ENCODE measurements at places on chromosomes 1 and 21.

- no peak for DNase-seq
These were observed 86.7 kb upstream of the PTBP2 start for GRCh38 chr1:96634883-96635282.

DNA sequence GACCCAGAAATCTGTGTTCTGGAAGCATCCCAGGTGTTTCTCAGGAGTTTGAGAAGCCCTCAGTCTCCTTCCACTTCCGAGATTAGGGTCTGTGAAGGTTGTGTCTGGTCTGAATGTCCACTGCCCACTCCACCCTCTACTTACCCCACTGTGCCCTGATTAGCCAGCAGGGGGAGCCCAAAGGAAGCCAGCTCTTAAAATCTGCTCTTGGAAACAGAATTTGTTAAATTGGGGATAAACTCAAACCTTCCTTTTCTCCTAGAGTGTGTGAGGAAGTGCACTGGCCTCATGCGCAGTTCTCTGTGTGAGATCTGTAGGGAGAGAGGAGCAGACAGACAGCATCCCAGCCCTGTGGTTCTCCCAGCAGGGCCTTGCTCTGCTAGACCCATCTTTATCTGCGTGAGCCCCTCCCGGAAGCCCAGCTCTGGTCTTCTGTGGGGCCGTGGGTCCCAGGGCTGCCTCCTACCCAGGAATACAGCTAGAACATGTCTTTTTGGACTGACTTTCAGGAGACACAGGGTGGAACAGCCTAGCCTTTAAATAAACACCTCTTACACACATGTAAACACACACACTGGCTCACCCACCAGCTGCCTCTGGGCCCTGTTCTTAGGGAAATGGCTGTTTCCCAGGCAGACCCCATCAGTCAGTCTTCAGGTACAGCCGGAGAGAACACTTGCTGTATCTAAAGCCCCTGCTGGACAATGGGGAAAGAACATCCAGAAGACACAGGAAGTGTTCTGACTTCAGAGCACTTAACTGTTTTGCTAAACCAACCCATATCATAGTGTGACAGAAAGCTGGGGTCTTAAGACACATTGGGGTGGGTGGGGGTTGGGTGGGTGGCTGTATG lies 52.2 kb downstream of the SMYD2 start:
- no peak for DNase-seq

GRCh38 chr1:89615676-89616598 lies 17.0 kb upstream of the LRRC8C start:
- no peak for DNase-seq

DNA sequence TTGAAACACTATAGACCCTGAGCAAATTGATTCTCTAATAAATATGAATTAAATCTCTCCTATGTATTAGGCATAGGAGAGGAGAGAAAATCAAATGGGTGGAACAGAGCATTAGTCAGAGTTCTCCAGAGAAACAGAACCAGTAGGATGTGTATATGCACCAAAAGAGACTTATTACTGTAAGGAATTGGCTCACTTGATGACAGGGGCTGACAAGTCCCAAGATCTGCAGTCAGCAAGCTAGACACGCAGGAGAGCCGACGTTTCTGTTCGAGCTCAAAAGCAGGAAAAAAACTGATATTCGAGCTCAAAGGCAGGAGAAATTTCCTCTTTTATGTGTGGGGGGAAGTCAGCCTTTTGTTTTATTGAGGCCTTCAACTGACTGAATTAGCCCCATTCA lies 259.2 kb upstream of the KAZN start:
- DNase-seq = no peak

GRCh38 chr21:21463456-21463855 lies 465.2 kb downstream of the NCAM2 start:
- DNase-seq = no peak

- DNase-seq = no peak
These were observed 165.5 kb upstream of the TMEM51 start for GRCh38 chr1:14987829-14988603.

DNA sequence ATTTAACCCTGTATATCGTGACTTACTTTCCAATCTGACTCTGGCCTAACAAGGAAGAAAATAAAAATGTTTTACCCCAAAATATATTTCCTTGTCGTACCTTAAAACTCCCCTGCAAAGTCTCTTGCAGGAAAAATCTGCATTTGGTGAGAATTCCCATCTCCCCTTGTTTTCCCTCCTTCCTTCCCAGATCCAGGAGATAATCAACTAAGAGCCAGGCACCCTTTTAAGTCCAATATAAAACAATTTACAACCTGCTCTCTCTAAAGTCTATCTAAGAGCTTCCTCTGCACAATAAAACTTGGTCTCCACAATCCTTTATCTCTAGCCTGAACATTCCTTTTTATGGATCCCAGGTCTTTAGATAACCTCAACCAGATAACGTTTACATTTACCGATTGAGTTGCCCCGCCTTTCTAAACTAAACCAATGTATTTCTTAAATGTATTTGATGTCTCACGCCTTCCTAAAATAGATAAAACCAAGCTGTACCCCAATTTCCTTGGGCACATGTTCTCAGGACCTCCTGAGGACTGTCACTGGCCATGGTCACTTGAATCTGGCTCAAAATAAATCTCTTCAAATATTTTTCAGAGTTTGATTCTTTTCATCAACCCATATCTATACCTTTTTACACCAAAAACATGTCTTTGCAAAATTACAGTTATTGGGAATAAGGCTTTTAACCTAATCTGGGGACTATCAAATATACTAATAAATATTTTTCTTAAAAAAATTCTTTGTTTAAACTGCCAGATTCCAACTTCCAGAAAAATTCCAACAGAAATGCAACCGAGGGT lies 993 bp downstream of the DDX59 start:
- no peak for DNase-seq

GRCh38 chr1:212291505-212292134 lies 6.4 kb downstream of the PPP2R5A start:
- DNase-seq = no peak

- DNase-seq = no peak
These were observed 85.0 kb upstream of the LYST start for GRCh38 chr1:235951661-235952060.

- DNase-seq = no peak
These were observed 4.7 kb downstream of the DNALI1 start for GRCh38 chr1:37561133-37562132.

GRCh38 chr1:82686774-82687173 lies 886.0 kb downstream of the ADGRL2 start:
- no peak for DNase-seq

DNA sequence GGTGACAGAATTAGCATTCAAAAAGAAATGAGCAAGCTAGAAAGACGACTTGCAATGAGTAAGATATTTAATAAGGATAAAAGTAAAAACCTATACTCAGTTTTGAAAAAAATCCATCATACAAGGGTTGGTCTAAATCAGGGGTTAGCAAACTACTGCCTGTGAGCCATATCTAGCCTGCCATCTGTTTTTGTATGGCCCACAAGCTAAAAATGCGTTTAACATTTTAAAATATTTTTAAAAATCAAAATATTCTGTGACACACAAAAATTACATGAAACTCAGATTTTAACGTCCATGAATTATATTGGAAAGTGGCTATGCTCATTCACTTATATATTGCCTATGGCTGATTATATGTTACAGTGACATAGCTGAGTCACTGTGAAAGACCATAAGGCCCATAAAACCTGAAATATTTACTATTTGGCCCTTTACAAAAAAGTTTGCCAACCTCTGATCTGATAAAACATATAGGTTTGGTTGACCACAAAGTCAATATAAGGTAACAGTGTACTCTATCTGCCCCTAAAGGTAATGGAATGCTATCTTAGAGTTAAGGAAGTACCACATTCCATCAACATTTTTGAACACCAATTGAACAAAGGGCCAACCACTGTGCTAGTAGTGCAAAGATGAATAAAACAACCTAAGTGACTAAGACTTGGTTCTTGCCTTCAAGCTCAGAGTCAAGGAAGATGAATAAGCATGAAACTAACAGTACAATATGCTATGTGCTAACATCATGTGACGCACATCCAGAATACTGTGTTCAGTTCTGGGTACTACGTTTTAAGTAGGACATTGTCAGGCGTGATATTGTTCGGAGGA lies 3.2 kb downstream of the IFT25 start:
- no peak for DNase-seq

DNA sequence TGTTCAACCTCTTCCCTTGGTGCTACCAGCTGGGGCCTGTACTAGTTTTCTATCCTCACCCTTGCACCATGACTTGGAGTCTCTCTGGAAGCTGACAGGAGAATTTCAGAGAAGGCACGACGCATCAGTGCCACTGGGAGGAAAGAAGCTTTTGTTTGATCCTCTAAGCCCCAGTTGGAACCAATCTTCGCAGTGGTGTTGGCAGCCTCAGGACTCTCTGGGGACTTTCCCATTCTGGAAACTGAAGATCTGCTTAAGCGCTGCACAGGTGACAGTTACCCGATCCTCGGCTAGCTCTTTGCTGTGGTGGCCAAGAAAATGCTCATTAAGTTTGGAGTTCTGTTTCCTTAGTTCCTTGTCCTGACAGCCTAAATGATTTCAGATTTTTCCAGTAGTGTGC lies 222.3 kb downstream of the RHOU start:
- DNase-seq = no peak

DNA sequence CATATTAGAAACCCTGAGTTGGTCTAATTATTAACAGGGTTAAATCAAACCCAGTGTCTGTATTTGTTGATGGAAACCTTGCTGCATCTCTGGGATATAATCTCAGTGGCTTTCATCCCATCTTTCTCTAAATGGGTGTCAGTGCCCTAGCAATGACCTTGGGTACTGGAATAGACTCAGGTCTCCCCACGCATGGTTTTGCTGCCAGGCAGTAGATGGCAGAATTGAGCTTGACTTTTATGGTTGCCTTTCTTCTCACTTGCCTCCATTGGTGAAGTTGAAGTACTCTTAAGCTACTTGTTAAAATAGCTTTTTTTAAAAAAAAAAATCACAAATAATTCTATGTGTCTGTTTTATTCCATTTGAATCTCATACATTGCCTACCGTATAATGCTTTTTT lies 81.8 kb upstream of the HMCN1 start:
- no peak for DNase-seq

- DNase-seq = no peak
These were observed 8.1 kb downstream of the S100A6 start for GRCh38 chr1:153527683-153528040.

GRCh38 chr1:226390681-226391080 lies 17.2 kb downstream of the PARP1 start:
- no peak for DNase-seq

DNA sequence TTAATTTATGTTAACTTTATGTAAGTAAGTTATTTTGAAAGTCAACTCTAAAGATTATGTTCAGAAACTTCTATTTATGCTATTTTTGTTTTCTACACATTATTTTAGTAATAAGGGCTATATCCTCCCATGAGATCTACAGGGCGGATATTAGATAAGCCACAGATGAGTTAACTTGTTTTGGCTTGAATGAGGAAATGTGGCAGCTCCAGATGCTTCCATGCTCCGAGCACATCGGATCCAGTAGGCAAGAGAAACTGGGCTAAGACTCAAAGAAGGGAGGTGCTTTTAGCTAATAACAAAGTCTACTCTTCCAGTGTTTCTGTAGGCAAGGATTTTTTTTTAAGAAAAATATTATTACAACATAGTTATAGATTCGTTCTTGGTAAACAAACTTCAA lies 20.0 kb upstream of the LAMC1 start:
- no peak for DNase-seq

GRCh38 chr1:54413295-54413694 lies 7.1 kb upstream of the SSBP3 start:
- no peak for DNase-seq

- no peak for DNase-seq
These were observed 169.1 kb downstream of the ZC3H11B start for GRCh38 chr1:219443763-219444162.

- DNase-seq = no peak
These were observed 629 bp downstream of the PGD start for GRCh38 chr1:10399444-10399941.

GRCh38 chr1:12245116-12245515 lies 15.3 kb downstream of the VPS13D start:
- no peak for DNase-seq

DNA sequence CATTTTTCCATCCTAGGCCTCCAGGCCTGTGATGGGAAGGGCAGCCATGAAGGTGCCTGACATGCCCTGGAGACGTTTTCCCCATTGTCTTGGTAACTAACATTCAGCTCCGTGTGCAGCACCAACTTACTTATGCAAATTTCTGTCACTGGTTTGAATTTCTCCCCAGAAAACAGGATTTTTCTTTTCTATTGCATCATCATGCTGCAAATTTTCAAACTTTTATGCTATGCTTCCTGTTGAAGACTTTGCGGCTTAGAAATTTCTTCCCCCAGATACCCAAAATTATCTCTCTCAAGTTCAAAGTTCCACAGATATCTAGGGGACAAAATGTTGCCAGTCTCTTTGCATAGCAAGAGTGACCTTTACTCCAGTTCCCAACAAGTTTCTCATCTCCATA lies 25.2 kb upstream of the SELE start:
- no peak for DNase-seq

DNA sequence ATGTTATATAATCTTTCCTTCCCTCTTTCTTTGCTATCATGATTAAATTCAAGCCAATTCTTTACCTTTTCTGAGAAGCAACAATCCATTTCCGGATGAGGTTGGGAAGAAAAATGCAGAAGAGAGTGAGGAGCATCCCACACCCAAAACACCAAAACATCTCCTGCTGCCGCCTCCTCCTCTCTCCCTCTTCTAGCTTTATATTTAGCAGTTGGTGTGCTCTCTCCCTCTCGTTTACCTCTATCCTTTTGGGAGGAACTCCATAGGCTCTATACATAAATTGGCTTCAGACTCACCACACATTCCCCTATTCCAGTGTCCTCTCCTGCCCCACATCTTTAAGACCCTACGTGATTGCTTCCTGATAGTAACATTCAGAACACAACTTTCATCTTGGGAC lies 332.2 kb upstream of the PLXNA2 start:
- DNase-seq = no peak

DNA sequence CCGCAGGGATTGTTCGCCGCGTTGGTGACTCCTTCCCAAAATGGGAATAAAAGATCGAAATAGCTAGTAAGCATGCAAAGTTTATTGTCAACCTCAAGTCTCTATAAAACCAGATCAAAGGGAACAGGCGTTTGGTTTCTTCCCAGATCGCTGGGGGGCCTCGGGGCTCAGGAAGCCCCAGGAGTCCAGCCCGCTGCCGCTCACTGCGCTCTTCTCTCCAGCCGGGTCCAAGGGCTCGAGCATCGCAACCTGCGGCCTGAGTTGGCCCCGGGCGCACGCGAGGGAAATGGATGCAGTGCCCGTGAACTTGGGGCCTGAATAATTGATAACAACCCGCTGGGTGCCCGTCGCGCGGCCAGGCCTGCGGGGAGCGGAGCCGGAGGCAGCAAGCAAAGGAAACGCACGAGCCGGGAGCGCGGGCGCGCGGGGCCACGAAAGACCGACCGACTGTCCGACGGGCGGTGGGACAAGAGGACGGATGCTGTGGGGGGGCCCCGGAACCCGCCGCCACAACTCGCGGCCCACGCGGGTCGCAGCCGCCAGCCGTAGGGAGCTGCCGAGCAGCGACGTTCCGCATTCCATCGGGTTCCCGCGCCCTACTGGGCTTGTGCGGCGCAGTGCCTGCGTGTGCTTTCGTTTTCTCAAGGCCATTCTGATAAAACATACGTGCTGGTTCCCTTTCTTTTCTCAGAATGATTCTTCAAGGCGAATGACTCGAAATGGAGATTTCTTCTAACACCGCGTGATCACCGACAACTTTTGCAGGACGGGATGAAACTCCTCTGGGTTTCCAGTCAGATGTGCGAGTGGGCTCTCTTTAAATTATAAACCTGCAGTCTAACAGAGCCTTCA lies 14.0 kb upstream of the ALX3 start:
- DNase-seq = no peak

Data from AG04449 (cell line).